Activated CD8-positive, alpha-beta T cell treated with anti-CD3 and anti-CD28 coated beads, Interleukin-2, amount 10 ng/mL, durations not matched to agents 7 days and 5 days (primary cell): ENCODE measurements at places on chromosomes 5 and 9.

DNA sequence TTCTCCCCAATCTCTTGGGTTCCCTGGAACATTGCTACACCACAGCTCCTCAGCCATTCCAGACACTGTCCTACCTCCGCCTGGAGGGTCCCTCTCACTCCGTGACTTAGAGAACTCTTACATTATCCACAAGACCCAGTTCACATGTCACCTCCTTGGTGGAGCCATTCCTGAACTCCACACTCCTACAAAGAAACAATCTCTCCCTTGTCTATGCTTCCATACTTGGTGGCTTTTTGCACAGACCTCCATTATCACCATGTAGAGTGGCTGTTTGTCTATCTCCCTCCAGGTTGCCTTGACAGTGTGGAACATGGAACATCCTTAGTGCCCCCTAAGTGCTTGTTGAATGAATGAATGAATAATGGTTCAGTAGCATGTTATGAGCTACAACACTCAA, 105.9 kb downstream of the PAX5 start:
- DNase-seq, result no peak
- H3K4me1 ChIP-seq, result peaks cover 29% of the 10 kb centered on the region
- H3K36me3 ChIP-seq, result no peaks in the 10 kb centered on the region
- H3K27ac ChIP-seq, result no peak overlapping the region

DNA sequence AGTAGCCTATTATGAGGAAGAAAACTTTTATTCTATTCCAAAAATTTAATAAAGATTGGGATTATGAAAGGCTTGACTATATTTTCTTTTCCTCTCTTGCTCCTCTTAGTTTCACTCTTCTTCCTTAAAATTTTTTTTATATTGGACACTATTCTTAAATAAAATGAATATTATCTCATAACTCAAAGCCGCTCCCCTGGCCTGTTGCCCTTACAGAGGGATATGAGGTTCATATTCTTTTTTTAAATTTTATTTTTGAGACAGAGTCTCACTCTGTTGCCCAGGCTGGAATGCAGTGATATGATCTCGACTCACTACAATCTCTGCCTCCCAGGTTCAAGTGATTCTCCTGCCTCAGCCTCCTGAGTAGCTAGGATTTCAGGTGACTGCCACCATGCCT, 106.8 kb upstream of the MPDZ start:
- no peak overlapping the region for H3K4me3 ChIP-seq
- H3K27ac ChIP-seq, result no peak overlapping the region
- no peak for DNase-seq
- H3K4me1 ChIP-seq, result no peaks in the 10 kb centered on the region
- H3K36me3 ChIP-seq, result no peaks in the 10 kb centered on the region

- H3K27me3 ChIP-seq, result peaks cover 22% of the 10 kb centered on the region
- no peak overlapping the region for H3K4me3 ChIP-seq
- no peaks in the 10 kb centered on the region for H3K4me1 ChIP-seq
- peak; percentile 32 for DNase-seq
These were observed 9.0 kb downstream of the CDX1 start for GRCh38 chr5:150175536-150175935.

- H3K4me3 ChIP-seq, result no peak overlapping the region
- no peaks in the 10 kb centered on the region for H3K4me1 ChIP-seq
- no peak overlapping the region for H3K27ac ChIP-seq
- no peak for DNase-seq
- peaks cover 20% of the 10 kb centered on the region for H3K27me3 ChIP-seq
These were observed 75.5 kb downstream of the UNC13B start for GRCh38 chr9:35237311-35237710.

DNA sequence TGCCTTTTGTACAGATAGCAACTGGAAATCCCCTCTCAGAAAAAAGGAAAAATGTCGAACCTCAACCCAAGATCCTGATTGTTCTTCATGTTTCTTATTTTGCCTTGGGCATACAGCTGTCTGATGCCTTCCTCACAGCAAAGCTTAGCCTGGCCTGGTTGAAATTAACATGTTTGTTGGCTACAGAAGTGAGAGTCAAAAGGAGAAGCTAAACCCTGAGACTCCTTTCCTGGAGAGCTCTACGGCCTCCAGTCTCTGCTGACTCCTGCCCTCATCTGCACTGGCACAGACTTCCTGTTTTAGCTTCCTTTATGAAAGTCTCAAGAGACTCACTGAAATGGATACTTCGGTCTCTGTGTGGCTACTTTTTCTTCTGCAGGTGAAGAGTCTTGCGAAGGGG, 186.7 kb downstream of the PARP8 start:
- H3K4me1 ChIP-seq, result peaks cover 14% of the 10 kb centered on the region
- no peak overlapping the region for H3K4me3 ChIP-seq
- H3K27me3 ChIP-seq, result peaks cover 4% of the 10 kb centered on the region

DNA sequence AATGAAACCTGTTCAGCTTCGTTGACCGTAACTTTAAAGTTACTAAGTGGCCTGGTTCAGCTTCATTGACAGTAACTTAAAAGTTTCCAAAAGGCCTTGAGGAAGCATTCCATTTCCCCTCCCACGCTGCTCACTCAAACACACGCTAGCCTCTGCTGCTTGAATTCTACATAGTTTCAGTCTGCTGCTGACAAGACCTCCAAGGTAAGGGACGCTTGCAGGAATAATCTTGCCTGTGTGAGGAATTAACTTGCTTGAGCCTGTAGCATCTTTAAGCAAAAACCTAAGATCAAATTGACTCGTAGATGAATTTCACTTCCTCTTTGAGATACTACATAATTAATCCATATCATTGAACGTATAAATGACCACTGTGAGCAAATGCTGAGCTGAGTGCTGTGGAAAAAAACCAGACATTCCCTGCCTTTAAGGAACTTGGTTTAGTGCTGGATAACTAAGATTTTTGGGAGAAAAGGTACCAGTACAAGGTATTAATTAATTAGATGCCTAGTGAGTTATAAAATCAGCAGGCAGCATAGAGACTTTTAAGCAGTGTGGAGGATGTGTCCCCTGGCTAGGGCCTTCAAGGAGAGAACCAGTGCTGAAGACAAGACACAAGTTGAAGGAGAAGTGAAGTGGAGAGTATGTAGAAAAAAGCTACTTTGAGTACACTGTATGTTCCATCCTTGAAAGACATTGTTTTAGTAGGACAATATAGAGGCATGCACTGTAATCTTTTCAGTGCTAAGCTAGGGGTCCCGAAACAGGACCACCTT, 39.2 kb downstream of the GRAMD2B start:
- no peak for DNase-seq
- no peak overlapping the region for H3K4me3 ChIP-seq
- H3K27me3 ChIP-seq, result no peaks in the 10 kb centered on the region
- H3K4me1 ChIP-seq, result peaks cover 9% of the 10 kb centered on the region

GRCh38 chr9:130911254-130912049, 14.8 kb upstream of the QRFP start:
- no peaks in the 10 kb centered on the region for H3K4me1 ChIP-seq
- DNase-seq, result no peak
- no peaks in the 10 kb centered on the region for H3K27me3 ChIP-seq
- no peak overlapping the region for H3K27ac ChIP-seq

GRCh38 chr5:86879086-86879485, 261.3 kb downstream of the COX7C start:
- no peaks in the 10 kb centered on the region for H3K4me1 ChIP-seq
- H3K4me3 ChIP-seq, result no peak overlapping the region
- H3K36me3 ChIP-seq, result no peaks in the 10 kb centered on the region
- no peak overlapping the region for H3K27ac ChIP-seq

- no peak for DNase-seq
- no peaks in the 10 kb centered on the region for H3K4me1 ChIP-seq
- no peak overlapping the region for H3K27ac ChIP-seq
- no peak overlapping the region for H3K4me3 ChIP-seq
- no peaks in the 10 kb centered on the region for H3K27me3 ChIP-seq
These were observed 567.0 kb downstream of the BNC2 start for GRCh38 chr9:16303506-16303905.

DNA sequence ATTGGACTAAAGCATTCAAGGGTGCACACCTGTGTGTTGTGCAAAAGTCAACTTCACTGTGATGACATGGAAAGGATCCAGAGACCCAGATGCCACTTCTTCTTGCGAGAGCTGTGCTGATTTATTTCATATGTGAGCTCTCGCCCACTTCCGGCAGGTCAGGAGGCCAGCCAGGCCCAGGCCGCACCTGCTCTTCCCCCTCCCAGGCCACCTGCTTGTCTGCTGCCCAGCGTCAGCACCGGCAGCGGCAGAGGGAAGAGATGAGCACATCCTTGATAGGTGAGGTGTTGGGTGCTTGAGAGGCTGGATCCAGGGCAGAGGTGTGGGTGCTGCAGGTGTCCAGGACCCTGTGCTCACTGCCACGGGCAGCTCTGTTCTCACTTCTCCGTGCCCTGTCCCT, 242.9 kb downstream of the FANCC start:
- no peaks in the 10 kb centered on the region for H3K27me3 ChIP-seq
- H3K27ac ChIP-seq, result no peak overlapping the region
- no peak overlapping the region for H3K4me3 ChIP-seq
- no peak for DNase-seq

GRCh38 chr5:135492319-135492626, 40.1 kb upstream of the TIFAB start:
- peaks cover 2% of the 10 kb centered on the region for H3K36me3 ChIP-seq
- peaks cover 78% of the 10 kb centered on the region for H3K27me3 ChIP-seq
- H3K27ac ChIP-seq, result no peak overlapping the region
- DNase-seq, result no peak
- peaks cover 7% of the 10 kb centered on the region for H3K4me1 ChIP-seq
- no peak overlapping the region for H3K4me3 ChIP-seq

DNA sequence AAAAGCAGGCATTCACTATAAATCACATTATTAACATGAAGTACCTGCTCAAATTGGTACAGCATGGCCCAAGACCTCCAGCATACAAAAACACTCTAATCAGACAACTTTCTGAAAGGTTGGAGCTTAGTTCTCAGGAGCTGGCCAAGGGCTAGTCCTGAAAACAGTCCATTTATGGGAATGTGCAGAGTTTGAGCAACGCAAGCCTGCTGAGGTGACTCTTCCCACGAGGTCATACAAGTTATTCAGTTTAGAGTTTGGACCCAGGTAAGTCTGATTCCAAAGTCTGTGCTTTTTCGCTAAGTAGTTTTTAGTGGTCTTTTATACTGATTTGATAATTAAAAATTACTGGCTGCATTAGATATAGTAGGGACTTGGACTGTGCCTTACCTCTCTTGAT, 52.6 kb downstream of the AP3S1 start:
- H3K4me1 ChIP-seq, result peaks cover 8% of the 10 kb centered on the region
- no peak overlapping the region for H3K27ac ChIP-seq
- H3K36me3 ChIP-seq, result peaks cover 10% of the 10 kb centered on the region
- DNase-seq, result no peak
- H3K27me3 ChIP-seq, result no peaks in the 10 kb centered on the region

DNA sequence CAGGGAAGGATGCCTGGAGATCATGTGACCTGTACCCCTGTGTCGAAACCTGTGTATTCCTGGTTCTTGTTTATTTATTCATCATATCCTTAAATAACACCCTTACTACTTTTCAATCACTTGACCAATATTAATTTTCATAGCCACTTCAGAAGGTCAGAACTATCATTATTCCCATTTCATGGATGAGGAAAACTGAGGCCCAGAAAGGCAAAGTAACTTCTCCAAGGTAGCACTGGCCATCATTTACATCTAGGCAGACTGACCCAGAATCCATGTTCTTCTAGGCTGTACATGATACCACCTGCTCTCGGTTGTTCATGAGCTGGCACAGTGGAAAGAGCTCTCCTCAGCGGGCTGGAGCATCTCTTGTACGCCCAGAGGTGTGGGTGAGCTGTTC, 49.4 kb downstream of the KCNIP1 start:
- H3K36me3 ChIP-seq, result no peaks in the 10 kb centered on the region
- no peak overlapping the region for H3K27ac ChIP-seq
- peaks cover 5% of the 10 kb centered on the region for H3K27me3 ChIP-seq
- DNase-seq, result no peak
- no peaks in the 10 kb centered on the region for H3K4me1 ChIP-seq

DNA sequence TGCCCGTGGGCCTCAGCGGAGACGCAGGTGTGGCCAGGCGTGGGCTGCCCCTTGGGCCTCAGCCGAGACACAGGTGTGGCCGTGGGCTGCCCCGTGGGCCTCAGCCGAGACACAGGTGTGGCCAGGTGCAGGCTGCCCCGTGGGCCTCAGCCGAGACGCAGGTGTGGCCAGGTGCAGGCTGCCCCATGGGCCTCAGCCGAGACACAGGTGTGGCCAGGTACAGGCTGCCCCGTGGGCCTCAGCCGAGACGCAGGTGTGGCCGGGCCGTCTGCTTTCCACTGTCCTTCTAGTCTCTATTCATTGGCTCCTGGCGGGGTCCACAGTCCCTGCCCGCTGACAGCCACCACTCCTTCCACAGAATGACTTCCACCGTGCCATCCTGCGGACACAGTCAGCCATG, 56.1 kb downstream of the KCNT1 start:
- no peaks in the 10 kb centered on the region for H3K36me3 ChIP-seq
- H3K4me1 ChIP-seq, result no peaks in the 10 kb centered on the region
- no peak overlapping the region for H3K27ac ChIP-seq
- DNase-seq, result no peak
- H3K4me3 ChIP-seq, result no peak overlapping the region

DNA sequence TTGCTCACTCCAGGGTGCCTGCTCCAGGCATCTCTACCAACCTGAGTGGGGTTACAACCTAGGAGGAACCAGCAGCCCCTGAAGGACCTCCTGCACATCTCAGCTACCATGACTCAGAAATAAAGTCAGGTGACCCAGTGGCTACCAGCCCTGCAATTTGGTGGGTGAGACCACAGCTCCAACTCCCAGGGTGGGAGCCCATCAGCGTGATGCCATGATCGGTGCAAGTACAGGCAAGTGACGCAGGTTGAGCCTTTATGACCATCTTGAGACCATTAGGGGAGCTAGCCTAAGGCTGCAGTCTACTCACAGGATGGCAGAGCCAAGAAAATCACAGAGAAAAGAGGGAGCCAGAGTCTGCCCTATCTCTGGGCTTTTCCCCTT, 8.6 kb downstream of the SEPTIN8 start:
- H3K36me3 ChIP-seq, result peaks cover 3% of the 10 kb centered on the region
- H3K27ac ChIP-seq, result no peak overlapping the region
- no peak for DNase-seq
- no peaks in the 10 kb centered on the region for H3K4me1 ChIP-seq
- no peaks in the 10 kb centered on the region for H3K27me3 ChIP-seq

GRCh38 chr5:173228639-173229381, 6.2 kb downstream of the NKX2-5 start:
- no peak overlapping the region for H3K27ac ChIP-seq
- peaks cover 1% of the 10 kb centered on the region for H3K36me3 ChIP-seq
- peaks cover 70% of the 10 kb centered on the region for H3K27me3 ChIP-seq
- peak overlapping the region; percentile 34 for H3K4me3 ChIP-seq

DNA sequence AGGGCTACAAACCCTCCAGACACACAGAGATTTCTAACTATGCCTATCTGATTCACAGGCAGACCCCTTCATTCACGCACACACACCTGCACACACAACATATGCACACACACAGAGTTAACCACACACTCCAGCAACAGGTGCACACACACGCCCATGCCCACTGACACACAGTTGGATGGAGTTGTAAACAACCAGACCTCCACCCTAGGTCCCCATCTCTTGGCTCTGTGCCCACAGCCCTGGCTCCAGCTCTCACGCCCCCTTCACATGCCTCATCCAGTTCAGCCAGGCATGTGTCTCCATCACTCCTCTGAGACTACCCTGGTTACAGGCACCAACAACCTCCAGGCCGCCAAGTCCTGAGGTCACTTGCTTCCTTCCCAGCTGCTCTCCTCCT, 61.1 kb downstream of the PSD2 start:
- no peak overlapping the region for H3K4me3 ChIP-seq
- DNase-seq, result no peak
- H3K36me3 ChIP-seq, result no peaks in the 10 kb centered on the region
- no peaks in the 10 kb centered on the region for H3K4me1 ChIP-seq
- no peak overlapping the region for H3K27ac ChIP-seq
